ENCODE measurements at places on chromosomes 16 and 17. TPM values are rescaled to one million over a fixed set of nuclear protein-coding genes. Genes with fewer than 3 reads are reported as not detected.

FGF11 gene
- 2.1 TPM for total RNA-seq

CNP gene
- 53.7 TPM for total RNA-seq

TNP2 gene
- total RNA-seq = not detected

KRT24 gene
- total RNA-seq = not detected

CSF3 gene
- total RNA-seq = not detected

Data from breast epithelium (tissue), 4 donors.